ENCODE measurements at places on chromosomes 7 and 10.

DNA sequence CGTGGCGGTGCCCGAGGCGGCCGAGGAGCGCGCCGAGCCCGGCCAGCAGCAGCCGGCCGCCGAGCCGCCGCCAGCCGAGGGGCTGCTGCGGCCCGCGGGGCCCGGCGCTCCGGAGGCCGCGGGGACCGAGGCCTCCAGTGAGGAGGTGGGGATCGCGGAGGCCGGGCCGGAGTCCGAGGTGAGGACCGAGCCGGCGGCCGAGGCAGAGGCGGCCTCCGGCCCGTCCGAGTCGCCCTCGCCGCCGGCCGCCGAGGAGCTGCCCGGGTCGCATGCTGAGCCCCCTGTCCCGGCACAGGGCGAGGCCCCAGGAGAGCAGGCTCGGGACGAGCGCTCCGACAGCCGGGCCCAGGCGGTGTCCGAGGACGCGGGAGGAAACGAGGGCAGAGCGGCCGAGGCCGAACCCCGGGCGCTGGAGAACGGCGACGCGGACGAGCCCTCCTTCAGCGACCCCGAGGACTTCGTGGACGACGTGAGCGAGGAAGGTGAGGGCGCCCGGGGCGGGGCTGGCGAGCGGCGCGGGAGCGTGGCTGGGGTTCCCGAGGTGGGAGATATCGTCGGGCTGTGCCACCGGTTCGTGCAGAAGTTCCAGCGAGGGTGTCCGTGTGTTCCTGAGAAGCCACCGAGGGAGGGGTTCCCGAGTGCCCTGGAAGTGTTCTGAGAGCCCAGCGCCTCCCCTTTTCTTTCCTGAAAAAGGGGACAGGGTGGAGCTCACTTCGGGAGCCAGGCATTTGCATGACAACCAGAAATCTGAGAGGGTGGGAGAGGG, 495 bp downstream of the EIF3B start:
- peak; percentile 8 for DNase-seq

- DNase-seq: no peak
Observed at GRCh38 chr7:53315981-53316380, 280.5 kb downstream of the POM121L12 start.

GRCh38 chr10:623477-624311, 65.8 kb downstream of the DIP2C start:
- DNase-seq: no peak

- DNase-seq: no peak
Observed at GRCh38 chr10:132669208-132669861, 116.6 kb downstream of the NKX6-2 start.

DNA sequence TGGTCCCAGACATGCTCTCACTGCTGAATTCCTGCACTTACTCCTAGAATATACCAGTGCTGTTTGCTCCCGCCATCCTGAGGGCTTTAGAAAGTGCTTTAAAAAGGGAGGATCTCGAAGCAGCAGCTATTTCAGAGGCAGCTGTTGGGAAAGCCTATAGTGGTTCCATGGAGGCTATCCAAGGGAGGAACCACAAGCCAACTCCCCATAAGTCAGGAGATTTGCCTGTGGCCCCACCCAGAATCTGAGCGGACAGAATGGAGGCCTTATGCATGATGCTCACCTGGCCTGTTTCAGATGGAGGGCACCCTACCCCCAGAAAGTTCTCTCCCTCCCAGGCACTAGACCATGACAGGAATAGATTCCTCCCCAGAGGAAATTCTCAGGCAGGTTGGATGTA, 2.3 kb upstream of the KCNIP2 start:
- DNase-seq: no peak

- DNase-seq: no peak
Observed at GRCh38 chr7:50983850-50984249, 201.2 kb upstream of the GRB10 start.

GRCh38 chr7:43637114-43637806, 54.4 kb downstream of the STK17A start:
- no peak for DNase-seq

DNA sequence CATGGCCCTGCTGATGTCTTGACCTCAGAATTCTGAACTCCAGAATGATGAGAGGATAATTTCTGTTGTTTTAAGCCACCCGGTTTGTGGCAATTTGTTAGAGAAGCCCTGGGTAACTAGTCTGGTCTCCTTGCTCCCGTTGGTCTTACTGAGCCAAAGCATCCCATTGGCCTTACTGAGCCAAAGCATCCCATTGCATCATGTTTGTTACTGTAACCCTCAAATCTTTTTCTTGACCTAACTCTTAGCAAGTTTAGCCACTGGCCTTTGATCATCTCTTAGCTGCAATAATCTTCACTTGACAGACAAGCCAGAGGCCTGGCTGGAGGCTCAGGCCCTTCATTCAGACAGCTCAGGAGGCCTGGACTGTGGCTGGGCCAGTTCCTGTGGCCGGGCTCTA, 21.8 kb downstream of the TBXAS1 start:
- no peak for DNase-seq

GRCh38 chr10:61211468-61211867, 241.7 kb downstream of the TMEM26 start:
- DNase-seq: no peak

- DNase-seq: no peak
Observed at GRCh38 chr10:32120147-32120546, 63.9 kb upstream of the KIF5B start.

GRCh38 chr10:59002011-59002410, 174.4 kb upstream of the PHYHIPL start:
- no peak for DNase-seq

DNA sequence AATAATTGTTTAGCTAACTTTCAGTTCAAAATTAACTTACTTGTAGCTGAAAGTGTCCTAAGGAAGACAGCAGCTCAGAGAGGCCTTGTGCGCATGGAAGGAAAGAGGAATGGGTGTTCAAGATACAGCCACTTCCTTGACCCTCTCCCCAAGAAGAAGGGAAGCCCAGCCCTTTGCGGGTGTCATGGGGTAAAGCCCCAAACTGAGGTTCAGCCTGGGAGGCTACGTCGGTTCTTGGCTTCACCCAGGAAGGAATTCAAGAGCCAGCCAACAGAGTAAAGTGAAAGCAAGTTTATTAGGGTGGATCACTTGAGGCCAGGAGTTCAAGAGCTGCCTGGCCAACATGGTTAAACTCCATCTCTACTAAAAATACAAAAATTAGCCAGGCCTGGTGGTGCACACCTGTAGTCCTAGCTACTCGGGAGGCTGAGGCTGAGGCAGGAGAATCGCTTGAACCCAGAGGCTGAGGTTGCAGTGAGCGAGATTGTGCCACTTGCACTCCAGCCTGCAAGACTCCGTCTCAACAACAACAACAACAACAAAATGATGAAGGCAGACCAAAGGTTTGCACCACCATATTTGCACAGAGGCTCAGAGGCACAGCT, 15.9 kb downstream of the GPRIN2 start:
- DNase-seq: no peak

DNA sequence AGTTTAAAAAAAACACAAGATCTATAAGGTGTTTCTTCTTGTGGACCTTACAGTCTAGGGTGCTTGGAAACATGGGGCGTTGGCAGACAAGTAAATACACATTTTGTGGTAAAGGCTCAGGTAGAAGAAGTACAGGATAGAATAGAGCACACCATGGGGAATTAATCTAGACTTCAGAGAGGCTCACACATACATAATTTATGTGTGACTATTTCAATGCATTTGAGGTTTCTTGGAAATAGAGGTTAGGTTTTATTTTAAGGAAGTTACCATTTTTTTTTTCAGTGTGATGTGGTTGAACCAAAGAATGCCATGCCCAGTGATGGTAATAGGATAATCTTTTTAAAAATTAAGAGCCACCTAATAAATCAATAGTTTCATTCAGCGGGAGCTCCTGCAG, 12.8 kb downstream of the CFTR start:
- no peak for DNase-seq
